ENCODE measurements at places on chromosomes 7 and 10. TPM values are rescaled to one million over a fixed set of nuclear protein-coding genes. Genes with fewer than 3 reads are reported as not detected.

DNA sequence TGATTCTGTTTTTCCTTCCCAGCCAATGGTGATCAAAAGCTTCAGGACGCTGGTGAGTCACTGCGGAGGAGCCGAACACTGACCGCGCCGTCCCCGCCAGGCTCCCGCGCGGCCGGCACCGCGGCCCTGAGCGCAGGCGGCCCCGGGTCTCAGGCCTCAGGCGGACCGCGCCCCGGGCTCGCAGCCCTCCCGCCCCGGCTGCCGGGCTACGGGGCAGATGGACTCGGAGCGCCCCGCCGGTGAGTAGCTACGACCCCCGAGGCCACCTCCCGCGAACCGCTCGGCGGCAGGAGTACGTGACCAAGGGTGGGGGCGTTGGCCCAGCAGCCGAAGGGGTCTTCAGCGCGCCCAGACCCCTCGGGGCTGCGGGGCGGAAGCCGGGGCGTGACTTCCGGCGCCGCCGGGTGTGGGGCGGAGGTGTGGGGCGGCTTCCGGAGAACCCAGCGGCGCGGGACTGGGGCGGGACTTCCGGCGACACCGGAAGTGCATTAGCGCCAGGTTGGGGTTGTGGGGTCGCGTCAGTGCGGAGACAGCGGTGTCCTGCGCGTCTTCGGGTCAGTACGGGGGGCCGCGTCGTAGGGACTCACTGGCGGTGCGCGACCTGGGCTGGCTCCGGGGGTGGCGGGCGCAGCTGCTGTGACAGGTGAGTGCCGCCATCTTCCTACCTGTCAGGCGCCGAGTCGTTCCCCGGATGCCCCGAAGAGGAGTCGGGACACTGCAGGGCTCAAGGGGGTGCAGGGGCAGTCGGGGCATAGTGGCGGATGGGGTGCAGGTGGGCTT lies at the start of gene WDR37:
Gene WDR37 (plus strand): TSS at position 60 of the 780 bp plus-strand sequence. CDS start 15,771 bp downstream, outside the sequence.
- peak within 1 kb of the TSS; percentile 92 for H3K4me3 ChIP-seq
- H3K36me3 ChIP-seq, result no peaks in the 10 kb centered on the region
- H3K4me1 ChIP-seq, result peaks cover 14% of the 10 kb centered on the region
- peak within 1 kb of the TSS; percentile 99 for H3K27ac ChIP-seq
- peak; percentile 44 for DNase-seq

GRCh38 chr7:156754201-156754600 lies 113.6 kb downstream of the RNF32 start:
- H3K27ac ChIP-seq, result no peak overlapping the region
- no peaks in the 10 kb centered on the region for H3K4me1 ChIP-seq
- DNase-seq, result no peak
- H3K27me3 ChIP-seq, result no peaks in the 10 kb centered on the region
- no peaks in the 10 kb centered on the region for H3K36me3 ChIP-seq

- DNase-seq, result no peak
- no peaks in the 10 kb centered on the region for H3K36me3 ChIP-seq
- no peak overlapping the region for H3K4me3 ChIP-seq
- H3K27ac ChIP-seq, result no peak overlapping the region
Measured at GRCh38 chr7:151095123-151095797, 9.0 kb downstream of the AGAP3 start.

DNA sequence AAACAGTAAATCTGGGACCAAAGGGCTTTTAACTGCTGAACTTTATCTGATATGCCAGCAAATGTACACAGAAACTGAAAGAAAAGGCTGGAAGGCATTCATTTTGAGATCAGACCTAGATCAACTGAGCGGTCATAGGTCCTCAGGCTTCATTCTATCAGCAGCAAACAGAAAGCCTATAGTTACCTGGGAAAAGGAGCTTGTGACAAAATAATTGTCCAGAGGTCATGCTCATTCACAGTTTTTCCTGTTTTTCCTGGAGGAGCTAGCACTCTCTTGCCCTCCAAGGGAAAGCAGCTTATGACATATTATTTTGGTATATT lies 320.2 kb downstream of the AHR start:
- no peak overlapping the region for H3K4me3 ChIP-seq
- no peak overlapping the region for H3K27ac ChIP-seq
- DNase-seq, result no peak
- no peaks in the 10 kb centered on the region for H3K27me3 ChIP-seq

Gene CALML3
- total RNA-seq, result not detected
